Articular chondrocyte of knee joint (primary cell): ENCODE measurements at places on chromosomes 4 and X. TPM values are rescaled to one million over a fixed set of nuclear protein-coding genes. Genes with fewer than 3 reads are reported as not detected.

Gene GABRE
- total RNA-seq = 15.4 and 22.9 TPM in 2 replicates

Gene RASGEF1B
- 1.2 and 1.7 TPM in 2 replicates for total RNA-seq

Gene TMEM150C
- 1.2 and 5.4 TPM in 2 replicates for total RNA-seq

Gene S100G
- total RNA-seq = not detected in 2 replicates

Gene SYTL4
- total RNA-seq = 3.0 and 4.0 TPM in 2 replicates

Gene ZNF157
- total RNA-seq = 0.22 TPM in 1 of 2 replicates, not detected in the other

Gene SOD3
- total RNA-seq = 7.4 and 11.0 TPM in 2 replicates

Gene GAGE12F
- not detected in 2 replicates for total RNA-seq

Gene FHDC1
- total RNA-seq = 0.76 and 0.91 TPM in 2 replicates

Gene DOCK11
- total RNA-seq = 16.8 and 19.2 TPM in 2 replicates

Gene SORCS2
- 4.2 and 11.1 TPM in 2 replicates for total RNA-seq

Gene RRH
- 0.11 and 0.13 TPM in 2 replicates for total RNA-seq

Gene SLC38A5
- total RNA-seq = 21.3 and 26.4 TPM in 2 replicates

Gene TMEM187
- 5.1 and 5.7 TPM in 2 replicates for total RNA-seq

Gene XAGE1A
- not detected in 2 replicates for total RNA-seq

Gene TMEM47
- 106 and 137 TPM in 2 replicates for total RNA-seq

Gene IGFBP7
- 71.1 and 256 TPM in 2 replicates for total RNA-seq

Gene AMBN
- not detected in 2 replicates for total RNA-seq

Gene UGT2B17
- total RNA-seq = not detected in 2 replicates

Gene DKK2
- total RNA-seq = 0.32 TPM in 1 of 2 replicates, not detected in the other

Gene RAB9B
- 0.91 and 2.1 TPM in 2 replicates for total RNA-seq

Gene RHOXF2B
- total RNA-seq = not detected in 2 replicates

Gene TRPC5OS
- total RNA-seq = not detected in 2 replicates

Gene GATB
- total RNA-seq = 16.0 and 16.1 TPM in 2 replicates

Gene PRKX
- total RNA-seq = 5.5 and 7.4 TPM in 2 replicates

Gene TLR6
- total RNA-seq = 5.7 and 6.1 TPM in 2 replicates

Gene FANCB
- total RNA-seq = 3.5 and 4.6 TPM in 2 replicates

Gene CSAG1
- not detected in 2 replicates for total RNA-seq
